Fibroblast of the conjunctiva (primary cell): ENCODE measurements at places on chromosomes 2 and 18.

GRCh38 chr2:44388877-44389276 lies 27.1 kb downstream of the CAMKMT start:
- DNase-seq: no peak

GRCh38 chr18:24570716-24571115 lies 110.3 kb downstream of the HRH4 start:
- no peak for DNase-seq

DNA sequence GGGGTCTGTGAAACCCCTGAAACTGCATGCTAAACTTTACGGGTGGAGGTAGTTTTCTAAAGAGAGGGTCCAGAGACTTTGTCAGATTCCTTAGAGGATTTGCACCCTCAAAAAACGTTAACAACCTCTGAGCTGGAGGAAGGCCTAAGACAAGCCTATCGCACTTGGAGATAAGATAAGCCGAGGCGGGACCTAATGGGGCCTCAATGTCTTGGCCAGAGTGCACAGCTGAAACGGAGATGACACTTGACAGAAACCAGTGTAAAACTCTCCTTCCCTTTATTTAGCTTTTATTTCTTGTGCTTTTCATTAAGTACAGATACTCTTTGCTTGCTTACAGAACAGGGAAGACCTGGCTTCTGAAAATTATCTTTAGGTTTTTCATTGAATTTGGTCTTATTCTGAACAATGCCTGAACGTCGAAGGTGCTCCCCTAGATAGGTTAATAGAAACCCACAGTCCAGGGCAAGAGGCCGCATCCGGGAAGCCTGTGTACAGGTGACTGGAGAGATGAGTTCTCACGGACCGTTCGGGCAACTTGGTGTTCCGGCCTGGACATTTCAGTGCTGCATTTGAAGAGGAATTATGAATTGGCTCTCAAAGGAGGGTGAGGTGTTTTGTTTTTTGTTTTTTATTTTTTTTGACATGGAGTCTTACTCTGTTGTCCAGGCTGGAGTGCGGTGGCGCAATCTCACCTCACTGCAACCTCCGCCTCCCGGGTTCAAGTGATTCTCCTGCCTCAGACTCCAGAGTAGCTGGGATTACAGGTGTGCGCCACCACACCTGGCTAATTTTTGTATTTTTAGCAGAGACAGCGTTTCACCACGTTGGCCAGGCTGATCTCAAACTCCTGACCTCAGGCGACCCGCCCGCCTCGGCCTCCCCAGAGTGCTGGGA lies 49.7 kb downstream of the SH3BP4 start:
- DNase-seq: no peak

GRCh38 chr2:78147466-78147865 lies 625.3 kb upstream of the LRRTM4 start:
- no peak for DNase-seq

GRCh38 chr18:69401226-69401971 lies 711 bp downstream of the DOK6 start:
- no peak for DNase-seq

- no peak for DNase-seq
Measured at GRCh38 chr2:219902891-219903552, 275.6 kb downstream of the SLC4A3 start.

- no peak for DNase-seq
Measured at GRCh38 chr2:180978903-180979748, 1.3 kb upstream of the UBE2E3 start.

GRCh38 chr18:3875376-3875775 lies 425.4 kb downstream of the TGIF1 start:
- DNase-seq: no peak

GRCh38 chr2:143759455-143759854 lies 630.2 kb downstream of the ARHGAP15 start:
- no peak for DNase-seq

DNA sequence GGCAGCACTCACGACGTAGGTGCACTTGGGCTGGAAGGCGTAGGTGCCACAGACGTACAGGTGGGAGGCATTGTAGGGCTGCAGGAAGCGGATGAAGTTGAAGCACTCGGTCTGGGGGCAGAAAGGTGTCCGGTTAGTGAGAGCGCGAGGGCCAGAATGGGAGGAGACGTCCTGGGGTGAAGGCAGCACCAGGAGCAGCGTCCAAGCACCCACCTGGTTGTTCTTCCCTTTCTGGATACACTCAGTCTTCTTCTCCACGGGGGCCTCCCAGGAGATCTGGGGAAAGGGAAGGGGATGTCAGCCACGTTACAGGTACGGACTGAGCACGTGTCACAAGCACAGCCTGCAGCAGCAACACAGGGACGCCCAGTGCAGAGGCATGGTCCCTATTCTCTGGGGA lies 4.2 kb downstream of the SEMA4C start:
- no peak for DNase-seq

- DNase-seq: no peak
Measured at GRCh38 chr18:55448420-55448819, 139.6 kb downstream of the TCF4 start.

DNA sequence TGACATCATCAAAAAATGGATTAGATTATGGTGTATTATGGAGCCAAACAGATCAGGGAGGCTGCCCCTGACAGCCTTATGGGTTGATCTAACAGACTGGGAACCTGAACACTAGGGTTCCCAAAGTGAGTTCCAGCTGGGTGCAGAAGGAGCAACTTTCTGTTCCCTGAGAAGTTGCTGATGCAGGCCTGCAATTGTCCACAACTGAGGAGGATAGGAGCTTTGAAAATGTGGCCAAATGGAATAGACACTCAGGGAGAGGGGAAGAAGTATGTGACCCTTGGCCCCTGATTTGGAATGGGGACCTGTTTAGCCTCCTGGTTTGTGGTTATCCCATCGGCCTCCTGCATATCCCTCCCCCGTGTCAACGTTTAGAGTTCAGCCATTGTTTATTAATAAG lies 262.2 kb upstream of the SKOR2 start:
- DNase-seq: no peak

DNA sequence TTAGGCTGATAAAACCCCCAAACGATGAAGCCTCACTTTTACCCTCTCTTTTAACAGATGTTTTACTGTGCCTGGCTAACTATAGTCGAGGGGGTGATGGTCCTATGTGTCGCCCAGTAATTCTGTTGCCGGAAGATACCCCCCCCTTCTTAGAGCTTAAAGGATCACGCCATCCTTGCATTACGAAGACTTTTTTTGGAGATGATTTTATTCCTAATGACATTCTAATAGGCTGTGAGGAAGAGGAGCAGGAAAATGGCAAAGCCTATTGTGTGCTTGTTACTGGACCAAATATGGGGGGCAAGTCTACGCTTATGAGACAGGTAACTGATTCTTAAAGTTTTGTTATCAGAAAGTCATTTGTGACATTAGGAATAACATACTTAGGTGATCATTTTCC lies 20.4 kb downstream of the MSH6 start:
- DNase-seq: no peak

DNA sequence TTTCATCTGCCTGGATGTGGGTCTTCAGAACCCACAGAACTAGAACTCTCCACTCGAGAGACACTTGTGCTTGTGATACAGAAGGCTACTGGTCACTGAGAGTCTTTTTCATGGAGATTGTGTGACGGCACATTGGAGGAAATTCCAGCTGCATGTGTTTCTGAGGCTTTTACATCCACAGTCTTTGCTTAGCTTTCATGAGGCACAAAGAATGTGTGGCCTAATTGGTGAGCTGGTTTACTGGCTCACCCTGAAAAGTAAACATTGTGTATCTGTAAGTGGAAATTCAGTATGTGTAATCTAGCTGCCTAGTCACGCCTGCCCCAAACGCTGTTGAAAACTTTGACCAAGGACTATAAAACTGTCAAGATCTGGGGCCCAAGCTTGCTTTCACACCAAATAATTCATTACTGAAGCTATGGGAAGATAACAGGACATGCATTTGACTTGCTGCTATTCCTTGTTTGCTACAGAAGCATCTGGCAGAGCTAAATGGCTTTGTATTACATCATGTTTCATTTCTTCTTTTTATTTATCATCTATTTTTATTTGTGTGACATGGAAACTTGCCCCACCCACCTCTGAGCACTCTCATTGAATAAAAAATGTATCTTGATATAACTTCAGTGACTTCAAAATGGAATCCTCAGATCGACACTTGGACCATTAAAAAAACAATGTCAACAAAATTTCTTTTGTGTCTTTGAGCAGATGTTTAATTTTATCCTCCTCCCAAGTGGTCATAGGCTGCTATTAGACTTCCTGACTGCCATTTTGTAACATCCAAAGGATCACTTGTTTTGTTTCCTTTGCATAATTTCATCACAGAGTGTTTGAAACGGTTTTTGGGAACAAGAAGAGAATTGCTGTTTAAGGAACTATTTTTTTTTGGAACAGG lies 80.2 kb downstream of the EFEMP1 start:
- DNase-seq: peak; percentile 60

GRCh38 chr18:9562584-9562983 lies 51.8 kb downstream of the PPP4R1 start:
- no peak for DNase-seq

- DNase-seq: peak; percentile 74
Measured at GRCh38 chr2:99697811-99698568, 208.2 kb upstream of the REV1 start.

DNA sequence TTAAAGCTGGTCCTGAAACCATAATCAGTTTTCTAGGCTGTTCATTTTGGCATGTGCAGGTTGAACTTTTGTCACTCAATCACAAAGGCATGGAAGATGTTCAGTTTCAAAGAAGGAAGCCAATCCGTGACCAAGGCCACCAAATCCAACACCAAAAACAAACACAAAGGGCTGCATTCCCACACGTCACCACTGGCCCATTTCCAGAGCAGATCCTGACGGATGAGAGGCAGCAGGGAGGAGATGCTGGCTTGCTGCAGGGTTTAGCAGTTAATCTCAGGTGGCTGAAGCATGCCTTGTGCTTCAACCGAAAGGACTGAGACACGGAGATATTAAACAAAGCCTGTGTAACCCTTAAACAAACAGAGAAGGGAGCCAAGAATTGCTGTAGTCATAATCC lies 191.9 kb upstream of the CTAGE1 start:
- DNase-seq: no peak

GRCh38 chr2:64283641-64284361 lies 139.6 kb upstream of the PELI1 start:
- no peak for DNase-seq

DNA sequence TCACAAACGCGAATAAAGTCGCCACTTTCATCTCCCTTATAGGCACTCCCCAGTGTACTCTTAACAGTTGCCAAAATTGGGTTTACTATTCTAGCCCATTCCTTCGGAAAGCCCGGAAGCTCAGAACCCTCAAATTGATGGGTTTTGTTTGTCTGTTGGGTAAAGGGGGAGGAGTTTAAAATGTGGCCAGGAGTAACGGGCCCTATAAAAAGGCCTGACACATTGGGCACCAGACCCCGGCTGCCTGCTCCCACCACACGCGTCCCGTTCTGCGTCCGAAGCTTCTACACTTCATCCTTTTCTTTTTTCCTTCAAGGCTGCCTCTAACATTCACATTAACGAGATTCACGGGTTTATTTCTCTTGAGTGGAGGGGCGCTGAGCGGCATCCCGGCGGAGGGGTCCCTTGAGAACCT lies 837 bp downstream of the NHEJ1 start:
- no peak for DNase-seq

GRCh38 chr18:63164396-63164795 lies 155.2 kb downstream of the BCL2 start:
- DNase-seq: no peak

DNA sequence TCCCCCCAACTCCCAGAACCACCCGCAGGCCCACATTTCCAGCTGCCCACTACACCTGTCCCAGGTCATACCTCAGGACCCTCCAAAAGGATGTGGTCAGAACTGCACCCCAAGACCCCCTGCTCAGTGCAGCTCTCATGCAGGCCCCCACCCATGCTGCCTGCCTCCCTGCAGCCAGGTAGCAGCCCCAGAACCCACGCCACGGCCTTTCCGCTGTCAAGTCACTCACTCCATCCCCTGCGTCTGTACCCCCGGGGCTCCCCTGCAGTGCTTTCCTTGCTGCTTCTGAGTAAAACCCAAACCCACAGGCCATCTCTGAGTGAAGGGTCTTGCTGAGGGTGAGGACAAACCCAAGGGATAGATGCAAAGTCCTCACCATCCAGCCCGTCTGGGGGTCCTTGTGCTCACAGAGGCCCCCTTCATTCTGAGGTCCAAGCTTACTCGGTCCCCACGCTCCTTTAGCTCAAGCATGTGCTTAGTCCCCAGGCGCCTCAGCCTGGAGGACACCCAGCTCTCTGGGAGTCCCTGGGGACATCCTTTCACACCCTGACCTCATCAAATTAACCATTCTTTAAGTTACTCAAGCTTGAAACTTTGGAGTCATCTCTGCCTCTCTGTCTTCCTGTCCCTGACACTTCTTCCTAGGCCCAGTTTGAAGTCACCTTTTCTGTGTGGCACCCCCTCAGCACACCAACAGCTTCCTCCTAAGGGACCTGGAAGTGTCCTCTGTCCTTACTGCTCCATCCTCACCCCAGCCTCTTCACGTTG lies 130.1 kb downstream of the SMAD7 start:
- DNase-seq: no peak

- no peak for DNase-seq
Measured at GRCh38 chr2:175855794-175856453, 146.1 kb downstream of the LNPK start.

DNA sequence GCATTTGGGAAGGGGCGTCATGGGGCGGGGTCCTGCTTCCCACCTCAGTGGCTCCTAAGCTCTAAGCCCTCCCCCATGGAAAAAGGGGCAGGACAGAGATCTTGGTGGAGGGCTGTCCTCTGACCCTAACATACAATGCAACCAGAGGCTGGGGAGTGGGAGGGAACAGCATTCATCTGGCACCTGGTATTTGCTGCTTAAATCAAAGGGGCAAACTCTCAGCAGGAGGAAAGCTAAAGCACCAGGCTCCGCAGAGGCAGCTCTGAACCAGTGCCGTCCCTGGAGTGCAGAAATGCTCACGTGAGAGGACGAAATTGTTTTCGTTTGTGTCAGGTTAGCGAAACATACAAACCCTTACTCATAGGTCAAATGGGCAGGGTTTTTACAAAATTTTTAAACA lies 92.7 kb upstream of the PXDN start:
- no peak for DNase-seq

DNA sequence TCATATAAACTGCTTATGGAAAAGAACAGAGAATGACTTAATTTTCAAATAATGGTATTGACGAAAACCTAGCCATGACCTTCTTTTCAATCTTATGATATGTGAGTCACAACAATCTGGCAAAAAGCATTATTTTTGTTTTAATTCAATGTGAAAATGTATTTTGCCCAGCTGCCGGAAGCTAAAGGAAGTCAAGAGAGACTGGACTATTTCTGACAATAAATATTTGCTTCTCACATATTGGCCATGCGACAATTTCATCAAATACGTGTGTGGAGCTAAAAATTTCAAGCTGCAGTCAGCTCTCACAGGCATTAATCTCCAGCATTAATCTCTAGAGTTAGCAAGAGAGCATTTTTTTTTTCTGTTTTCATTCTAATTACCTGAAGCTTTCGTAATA lies 881.0 kb downstream of the CPS1 start:
- DNase-seq: no peak
